ENCODE measurements at places on chromosomes 16 and 17.

DNA sequence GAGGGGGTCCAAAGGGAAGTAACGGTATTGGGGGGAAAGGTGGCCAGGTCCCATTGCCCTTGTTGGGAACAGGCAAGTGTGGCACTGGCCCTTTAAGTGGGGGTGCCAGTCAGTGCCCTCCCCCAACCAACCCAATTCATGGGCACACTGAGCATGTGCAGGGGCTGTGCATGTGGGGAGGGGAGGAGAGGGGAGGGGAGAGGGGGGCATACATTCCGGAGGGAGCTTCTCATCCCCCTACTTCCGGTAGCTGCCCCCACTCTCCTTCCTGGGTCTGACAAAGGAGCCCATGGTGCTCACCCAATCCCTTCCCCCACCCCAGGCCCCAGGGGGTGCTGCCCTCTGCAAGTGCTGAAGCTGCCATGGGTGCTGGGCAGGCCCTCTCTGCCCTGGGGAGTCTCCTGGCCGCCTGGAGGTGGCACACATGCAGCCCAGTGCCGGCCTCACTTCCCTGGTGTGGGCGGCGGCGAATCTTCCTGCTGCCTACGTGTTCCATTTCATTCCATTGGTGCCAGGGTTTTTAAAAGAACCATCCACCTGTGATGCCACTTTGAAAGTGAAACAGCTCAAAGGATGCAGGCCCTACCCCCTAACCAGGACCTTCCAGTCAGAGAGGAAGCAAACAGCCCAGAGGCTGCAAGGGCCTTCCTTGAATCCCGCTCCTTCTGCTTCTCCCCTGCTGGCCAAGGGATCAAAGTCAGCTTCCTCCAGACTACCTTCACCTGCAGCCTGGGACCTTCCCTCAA lies 11.0 kb downstream of the HEXIM2 start:
- no peak for DNase-seq

- no peak for DNase-seq
Measured at GRCh38 chr16:83727751-83728352, 79.9 kb upstream of the HSBP1 start.

DNA sequence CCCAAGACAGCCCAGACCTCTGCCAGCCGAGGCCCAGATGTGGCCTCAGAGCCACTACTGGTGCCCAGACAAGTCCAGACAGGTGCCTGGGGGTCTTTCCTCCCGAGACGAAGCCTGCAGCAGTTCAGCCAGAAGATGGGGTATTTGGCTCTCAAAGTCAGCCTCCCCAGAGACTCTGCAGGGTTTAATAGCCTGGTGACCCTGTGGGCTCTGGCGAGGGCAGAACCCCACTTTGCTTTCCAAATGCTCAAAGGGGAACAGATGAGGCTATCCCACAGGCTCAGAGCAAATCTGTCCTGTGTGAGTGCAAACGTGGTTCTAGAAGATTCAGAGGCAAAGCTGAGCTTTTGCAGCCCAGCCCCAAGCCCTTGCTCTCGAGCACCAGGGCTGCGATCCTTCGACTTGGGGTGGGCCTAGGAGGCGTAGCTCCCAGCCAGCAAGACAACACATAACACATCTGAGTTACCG lies 236.0 kb downstream of the MRTFB start:
- no peak for DNase-seq

DNA sequence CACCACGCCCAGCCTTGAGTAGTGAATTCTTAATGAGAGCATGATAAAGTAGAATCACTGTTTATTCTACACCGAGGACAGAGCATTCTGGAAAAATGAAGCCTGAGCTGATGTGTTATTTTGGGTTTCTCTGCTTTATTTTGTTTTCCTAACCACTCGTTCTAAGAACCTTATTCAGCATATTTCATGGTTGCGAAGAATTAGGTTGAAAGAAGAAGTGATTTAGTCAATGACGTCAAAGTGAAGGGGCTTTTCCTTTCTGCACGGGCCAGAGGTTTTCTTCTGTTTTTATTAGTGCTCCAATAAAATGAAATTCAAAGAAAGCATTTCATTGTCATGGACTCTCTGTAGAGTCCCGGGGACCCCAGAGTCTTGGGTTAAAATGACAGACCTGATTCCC lies 178.5 kb downstream of the MAF start:
- no peak for DNase-seq

GRCh38 chr16:57609541-57610401 lies 18.7 kb upstream of the ADGRG1 start:
- DNase-seq = no peak

DNA sequence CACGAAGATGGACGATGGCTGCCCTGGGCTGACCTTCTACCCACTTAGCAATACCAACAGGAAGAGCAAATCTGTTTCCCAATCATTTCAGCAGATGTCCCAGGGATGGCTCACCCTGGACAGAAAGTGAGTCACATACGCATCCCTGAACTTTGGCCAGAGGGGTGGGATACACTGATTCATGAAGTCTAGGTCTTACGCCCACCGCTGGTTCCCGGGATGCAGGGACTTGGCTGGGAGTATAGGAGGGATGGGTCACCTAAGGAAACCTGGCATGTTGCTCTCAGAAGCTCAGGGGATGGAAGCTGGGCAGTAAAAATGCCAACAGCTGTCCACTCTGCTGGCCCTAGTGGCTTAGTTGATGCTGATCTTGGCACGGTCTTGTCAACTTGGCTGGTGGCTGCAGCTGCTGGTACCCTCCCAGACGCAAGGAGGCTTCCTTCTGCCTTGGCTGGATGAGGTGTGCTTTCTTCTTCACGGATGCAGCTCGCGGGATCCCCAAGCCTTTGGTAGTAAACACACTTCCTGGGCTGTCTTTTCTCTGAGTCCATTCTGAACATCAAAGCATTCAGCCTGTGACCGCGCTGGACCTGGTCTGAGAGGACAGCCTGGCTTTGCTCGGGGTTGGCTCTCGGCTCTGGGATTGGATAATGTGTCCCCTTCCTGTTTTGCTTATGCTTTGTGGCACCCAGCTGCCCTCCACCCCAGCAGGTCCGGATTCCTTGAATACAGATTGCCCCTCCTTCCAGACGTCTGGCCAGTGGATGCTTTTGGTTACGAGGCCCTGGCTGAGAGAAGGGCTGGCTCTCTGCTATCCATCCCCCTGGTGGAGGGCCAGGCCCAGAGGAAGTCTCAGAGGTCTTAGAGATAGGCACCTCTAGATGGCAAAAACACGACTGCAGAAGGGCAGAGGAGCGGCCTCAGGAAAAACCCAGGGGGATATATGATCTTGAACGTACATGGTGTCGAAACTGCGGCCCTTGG lies 71.5 kb downstream of the RAP1GAP2 start:
- no peak for DNase-seq

DNA sequence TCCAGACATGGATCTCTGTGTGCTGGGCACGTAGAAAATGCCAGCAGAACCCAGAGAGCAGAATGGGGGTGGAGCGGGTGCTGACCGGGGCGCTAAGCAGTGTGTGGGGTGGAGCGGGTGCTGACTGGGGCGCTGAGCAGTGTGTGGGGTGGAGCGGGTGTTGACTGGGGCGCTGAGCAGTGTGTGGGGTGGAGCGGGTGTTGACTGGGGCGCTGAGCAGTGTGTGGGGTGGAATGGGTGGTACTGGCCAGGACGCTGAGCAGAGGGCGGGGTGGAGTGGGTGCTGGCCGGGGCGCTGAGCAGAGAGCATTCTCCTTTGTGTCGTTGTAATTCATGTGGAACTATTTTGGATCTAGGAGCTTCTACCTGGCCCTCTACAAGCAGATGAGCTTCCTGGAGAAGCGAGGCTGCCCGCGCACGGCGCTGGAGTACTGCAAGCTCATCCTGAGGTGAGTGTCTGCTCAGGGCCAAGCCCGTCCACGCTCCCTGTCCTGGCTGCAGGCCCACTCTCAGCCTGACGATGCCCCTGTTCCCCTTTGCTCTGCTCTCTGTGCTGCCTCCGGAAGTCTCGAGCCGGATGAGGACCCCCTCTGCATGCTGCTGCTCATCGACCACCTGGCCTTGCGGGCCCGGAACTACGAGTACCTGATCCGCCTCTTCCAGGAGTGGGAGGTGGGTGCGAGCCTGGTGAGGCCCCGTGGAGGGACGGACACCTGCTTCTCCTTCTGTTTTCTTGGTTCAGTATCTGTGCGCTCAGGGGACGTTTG lies 20.3 kb upstream of the MC1R start:
- DNase-seq = no peak

GRCh38 chr17:45262516-45263476 lies 902 bp upstream of the SPATA32 start:
- DNase-seq = no peak

- DNase-seq = no peak
Measured at GRCh38 chr17:50508573-50509460, 578 bp downstream of the MYCBPAP start.

- DNase-seq = no peak
Measured at GRCh38 chr16:30499284-30499683, 26.7 kb downstream of the ITGAL start.

GRCh38 chr16:64185954-64186353 lies 935.9 kb downstream of the CDH11 start:
- DNase-seq = no peak

DNA sequence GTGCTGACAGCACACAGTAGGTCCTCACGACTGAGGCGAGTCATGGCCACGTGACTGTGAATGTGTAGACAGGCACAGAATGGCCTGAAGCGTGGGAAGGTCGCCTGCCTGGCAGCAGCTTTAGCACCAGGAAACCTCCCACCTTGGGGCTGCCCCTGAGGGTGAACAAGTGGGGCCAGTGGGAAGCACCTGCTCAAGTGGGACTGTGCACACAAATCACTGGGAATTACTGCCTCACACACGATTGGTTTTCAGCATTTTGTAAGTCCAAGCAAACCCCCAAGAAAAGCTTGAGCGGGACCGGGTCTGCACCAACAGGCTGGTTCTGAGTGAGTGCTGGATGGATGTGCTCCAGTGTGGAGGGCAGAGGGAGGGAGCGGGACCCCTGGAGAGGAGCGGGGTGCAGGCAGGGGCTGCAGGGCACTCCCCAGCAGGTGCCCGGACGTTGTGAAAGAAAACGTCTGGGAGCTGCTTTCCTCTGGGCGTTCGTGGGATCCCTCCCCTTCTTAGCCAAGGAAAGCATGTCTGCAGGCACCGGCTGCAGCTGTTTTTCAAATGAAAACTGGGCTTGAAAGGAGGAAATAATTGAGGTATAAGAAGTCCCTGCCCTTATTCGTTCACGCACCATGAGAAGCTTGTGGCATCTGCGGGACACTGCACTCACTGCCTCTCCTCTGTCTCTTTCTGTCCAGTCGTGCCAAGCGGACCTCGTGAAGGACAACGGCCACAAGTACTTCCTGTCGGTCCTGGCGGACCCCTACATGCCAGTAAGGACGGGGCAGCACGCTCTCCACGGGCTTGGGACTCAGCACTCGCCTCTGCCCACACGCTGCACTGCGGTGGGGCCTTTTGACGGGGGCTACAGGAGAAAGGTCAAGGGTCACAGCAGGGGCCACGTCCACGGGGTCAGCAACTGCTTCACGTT lies 111.7 kb upstream of the CHMP6 start:
- no peak for DNase-seq

DNA sequence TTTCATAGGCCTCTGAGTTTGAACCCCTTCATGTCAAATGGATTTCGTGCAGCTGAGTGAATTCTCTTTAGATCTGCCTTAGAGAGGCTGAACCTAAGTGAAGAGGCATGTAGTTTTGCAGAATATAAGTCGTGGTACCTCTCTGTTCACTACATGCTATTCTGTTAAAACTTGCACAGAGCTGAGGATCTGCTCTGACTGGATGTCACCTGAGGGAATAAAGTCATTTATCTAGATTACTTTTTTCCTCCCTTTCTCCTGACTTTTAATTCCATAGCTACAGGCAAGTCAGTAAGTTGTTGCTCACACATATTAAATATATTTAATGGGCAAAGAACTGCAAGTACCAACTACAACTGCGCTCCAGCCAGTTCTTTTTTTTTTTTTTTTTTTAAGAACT lies 64.7 kb downstream of the WNT3 start:
- no peak for DNase-seq

DNA sequence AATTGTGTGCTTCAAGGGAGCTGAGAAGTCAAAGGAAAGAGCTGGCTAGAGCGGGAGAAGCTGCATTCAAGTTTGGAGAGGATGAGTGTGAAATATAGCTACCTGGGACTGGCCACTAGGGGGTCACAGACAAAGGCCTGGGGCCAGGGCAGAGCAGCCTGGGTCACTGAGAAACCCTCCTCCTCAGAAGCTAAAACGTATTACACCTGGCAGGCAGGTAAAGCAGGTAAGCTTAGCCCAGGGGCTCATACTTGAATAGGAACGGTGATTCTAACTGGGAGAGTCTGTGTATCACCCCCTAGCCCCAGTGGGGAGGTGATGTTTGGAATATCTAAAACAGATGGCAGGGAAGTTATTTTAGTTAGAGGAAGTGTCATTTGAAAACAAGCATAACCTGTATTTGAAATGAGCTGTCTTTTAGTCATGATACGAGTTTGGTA lies 6.8 kb downstream of the KRT37 start:
- DNase-seq = no peak

DNA sequence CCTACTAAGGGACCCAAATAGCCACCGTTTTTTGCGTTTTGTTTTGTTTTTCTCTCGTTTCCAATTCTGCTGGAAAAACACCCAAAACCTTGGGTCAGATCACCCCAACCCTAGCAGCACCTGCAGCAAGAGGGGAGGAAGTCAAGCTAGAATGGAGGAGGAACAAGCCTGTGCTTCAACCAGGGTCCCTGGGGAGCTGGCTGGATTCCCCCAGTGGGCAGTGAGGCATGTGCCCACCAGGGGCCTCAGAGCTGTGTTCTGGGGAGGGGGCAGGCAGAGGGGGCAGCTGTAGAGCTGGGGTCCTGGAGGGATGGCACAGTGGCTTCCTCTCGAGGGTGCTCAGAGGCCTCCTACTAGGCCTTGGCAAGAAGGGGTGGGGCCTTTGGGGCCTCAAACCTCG lies 6.5 kb downstream of the CD79B start:
- no peak for DNase-seq

- no peak for DNase-seq
Measured at GRCh38 chr17:43813386-43813785, 19.6 kb downstream of the MPP3 start.

- no peak for DNase-seq
Measured at GRCh38 chr17:31738488-31738887, 120.6 kb downstream of the COPRS start.

DNA sequence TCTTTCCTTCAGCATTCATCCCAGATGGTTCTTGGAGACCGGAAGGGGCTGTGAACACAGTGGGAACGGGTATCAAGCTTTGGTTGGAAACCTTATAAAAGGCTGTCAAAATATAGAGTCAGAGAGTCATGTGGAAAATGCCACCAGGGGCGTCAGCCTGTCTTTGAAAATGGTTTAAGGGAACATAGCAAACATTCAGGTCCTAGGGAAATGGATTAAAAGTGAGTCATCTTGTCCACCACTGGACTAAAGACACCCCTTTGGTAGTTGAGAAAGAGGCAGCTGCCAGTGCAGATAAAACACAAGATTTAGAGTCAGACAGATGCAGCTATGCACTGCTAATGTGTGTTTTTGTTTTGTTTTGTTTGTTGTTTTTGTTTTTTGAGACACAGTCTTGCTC lies 47.8 kb upstream of the BCO1 start:
- DNase-seq = no peak

GRCh38 chr17:76072148-76072858 lies at the start of gene SRP68:
TSS of gene SRP68 (minus strand) at chr17:76072517. CDS start at chr17:76072491, 26 bp downstream.
- peak; percentile 59 for DNase-seq

- no peak for DNase-seq
Measured at GRCh38 chr17:75001915-75002843, 10.3 kb upstream of the MRPL58 start.

All from T-helper 2 cell (primary cell).